ENCODE measurements at places on chromosomes 3 and 15. TPM values are rescaled to one million over a fixed set of nuclear protein-coding genes. Genes with fewer than 3 reads are reported as not detected.
A peak's percentile ranks its signal among the peaks of the same experiment; 100 is the strongest.

DNA sequence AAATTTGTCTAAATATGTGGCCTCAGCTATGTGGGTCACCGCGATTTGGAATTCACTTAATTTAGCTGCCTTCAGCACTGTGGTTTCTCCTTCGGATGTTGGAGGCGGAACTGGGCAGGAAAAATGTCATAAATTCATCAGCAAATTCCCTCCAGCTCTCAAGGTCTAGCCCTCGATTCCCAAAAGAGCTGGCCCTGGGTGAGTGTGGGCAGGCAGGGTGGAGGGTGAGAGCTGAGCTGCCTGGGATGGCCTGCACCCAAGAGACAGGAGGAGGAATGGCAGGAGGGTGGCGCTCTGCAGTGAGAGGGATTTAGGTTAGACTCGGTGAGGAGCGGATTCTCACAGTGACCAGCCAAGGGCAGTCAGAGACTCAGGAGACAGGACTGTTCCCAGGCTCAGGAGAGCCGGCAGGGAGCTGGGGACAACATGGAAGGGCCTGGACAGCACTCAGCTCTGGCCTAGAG lies 57.1 kb downstream of the FEM1B start:
- no peak overlapping the region for H3K4me3 ChIP-seq
- H3K27ac ChIP-seq: no peak overlapping the region
- no peaks in the 10 kb centered on the region for H3K4me1 ChIP-seq
- H3K36me3 ChIP-seq: no peaks in the 10 kb centered on the region

- peaks cover 17% of the 10 kb centered on the region for H3K4me1 ChIP-seq
- no peak overlapping the region for H3K27ac ChIP-seq
- H3K27me3 ChIP-seq: no peaks in the 10 kb centered on the region
- no peaks in the 10 kb centered on the region for H3K36me3 ChIP-seq
Measured at GRCh38 chr3:123385981-123386380, 62.9 kb downstream of the ADCY5 start.

DNA sequence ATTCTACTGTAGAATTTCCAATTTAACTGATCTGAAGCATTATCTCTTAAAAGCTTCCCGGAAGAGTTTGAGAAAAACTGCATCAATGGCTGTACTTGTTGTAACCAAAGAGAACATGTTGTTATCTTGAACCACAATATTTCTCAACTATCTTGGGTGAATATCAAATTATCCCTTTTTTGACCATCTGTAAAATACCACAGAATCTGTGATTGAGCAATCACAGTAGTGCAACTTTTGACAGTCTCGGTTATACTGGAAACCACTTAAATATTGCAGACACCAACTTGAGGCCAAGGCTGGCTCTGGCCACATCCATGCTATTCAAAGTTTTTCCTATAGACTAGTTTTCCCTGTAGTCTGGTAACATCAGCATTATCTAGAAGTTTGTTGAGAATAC lies 842.8 kb upstream of the EPHA6 start:
- H3K4me1 ChIP-seq: no peaks in the 10 kb centered on the region
- DNase-seq: no peak
- H3K36me3 ChIP-seq: no peaks in the 10 kb centered on the region
- H3K4me3 ChIP-seq: no peak overlapping the region
- H3K27ac ChIP-seq: peak overlapping the region; percentile 7

DNA sequence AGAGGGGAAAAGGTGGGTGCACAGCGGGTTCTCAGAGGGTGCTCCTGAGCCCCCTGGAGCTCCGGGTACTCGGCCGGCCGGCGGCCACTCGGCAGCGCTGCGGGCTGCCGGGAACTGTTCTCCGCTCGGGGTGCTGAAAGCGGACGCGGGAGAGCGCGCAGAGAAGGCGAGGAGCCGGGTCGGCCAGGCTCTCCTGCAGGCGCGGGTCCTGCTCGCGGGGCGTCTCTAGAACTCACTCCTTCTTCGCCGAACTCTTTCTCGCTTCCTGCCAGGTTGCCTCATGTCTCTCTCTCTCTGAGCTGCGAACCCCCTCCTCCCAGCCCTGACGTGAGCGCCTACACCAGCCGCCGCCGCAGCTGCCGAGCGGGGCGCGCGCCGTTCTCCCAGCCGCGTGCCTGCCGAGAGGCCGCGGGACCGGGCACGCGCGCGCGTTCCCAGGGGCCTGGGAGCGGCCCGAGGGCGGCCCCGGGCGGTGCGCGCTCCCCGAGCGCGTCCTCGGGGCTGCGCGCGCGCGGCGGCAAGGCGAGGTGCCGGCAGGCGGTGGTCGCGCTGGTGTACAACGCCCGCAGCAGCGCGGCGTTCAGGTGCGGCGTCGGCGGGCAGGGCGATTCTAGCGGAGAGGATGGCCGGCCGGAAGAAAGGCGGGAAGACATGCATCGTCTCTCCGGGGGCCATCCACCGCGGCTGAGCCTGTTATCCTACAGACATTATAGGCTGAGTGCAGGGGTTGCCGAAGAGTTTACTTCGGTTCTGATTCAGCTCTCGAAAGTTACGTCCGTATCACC lies at the start of gene PEX5L:
PEX5L (minus strand) TSS at position 267 of the 785 bp plus-strand sequence. CDS start 338 bp downstream, outside the sequence.
- no peaks in the 10 kb centered on the region for H3K36me3 ChIP-seq
- peak within 1 kb of the TSS; percentile 20 for H3K4me3 ChIP-seq
- DNase-seq: peak; percentile 80
- H3K27me3 ChIP-seq: peaks cover 74% of the 10 kb centered on the region

Gene SMCO1
- not detected for total RNA-seq

Gene EFCAB12
- total RNA-seq: 0.44 TPM

Gene CFAP92
- 0.17 TPM for total RNA-seq
